B cell (primary cell): ENCODE measurements at places on chromosomes 11 and 22.

- no peak for DNase-seq
Observed at GRCh38 chr11:132196928-132197327, 826.5 kb downstream of the NTM start.

DNA sequence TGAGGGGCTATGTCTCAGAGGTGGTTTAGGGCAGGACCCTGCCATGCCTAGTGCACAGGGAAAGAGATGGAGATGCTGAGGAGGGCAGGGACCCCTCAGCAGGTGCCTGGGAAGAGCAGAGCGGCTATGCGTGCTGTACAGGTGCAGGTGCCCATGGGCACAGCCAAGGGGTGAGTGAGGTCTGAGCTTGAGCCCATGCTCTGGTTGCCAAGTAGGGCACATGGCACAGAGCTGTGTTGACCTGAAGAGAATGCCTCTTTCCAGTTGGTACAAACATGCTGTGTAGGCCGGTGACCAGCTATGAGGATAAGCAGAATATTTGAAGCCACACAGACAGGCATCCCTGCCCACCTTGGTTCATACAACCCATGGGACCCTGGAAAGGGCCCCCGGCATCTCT is 65.8 kb upstream of the NECTIN1 start:
- no peak for DNase-seq

DNA sequence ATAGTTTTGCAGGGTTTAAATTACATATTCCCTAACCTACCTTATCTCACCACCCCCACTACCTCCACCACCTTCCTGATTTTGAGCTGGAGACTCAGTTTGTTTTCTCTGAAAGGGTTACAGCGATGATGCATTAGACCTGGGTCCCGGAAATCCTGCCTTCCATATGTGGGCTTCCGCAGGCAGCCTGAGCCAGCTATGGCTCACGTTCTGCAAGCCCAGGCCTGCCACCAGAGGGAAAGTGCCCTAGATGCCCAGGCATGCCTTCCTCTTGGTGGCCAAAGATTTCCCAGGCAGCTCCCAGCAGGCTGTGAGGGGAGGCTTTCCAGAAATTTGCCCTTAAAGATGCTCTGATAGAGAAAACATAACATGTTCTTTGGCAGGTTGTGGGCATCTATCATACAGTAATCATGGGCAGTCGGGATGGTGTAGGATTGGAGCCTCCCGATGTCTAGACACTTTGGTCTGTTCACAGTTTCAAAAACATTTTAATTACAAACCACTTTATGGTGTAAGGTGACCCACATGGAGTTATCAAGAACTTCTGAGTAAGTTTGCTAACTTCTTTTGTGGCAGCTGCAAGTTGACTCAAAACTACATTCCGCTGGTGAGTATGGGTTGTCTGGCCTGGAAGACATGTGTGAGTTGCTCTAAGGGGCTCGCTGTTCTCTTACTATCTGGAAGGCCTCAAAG is 79.3 kb downstream of the MICAL2 start:
- DNase-seq = no peak

GRCh38 chr11:116955949-116956348 is 118.5 kb upstream of the APOA1 start:
- DNase-seq = no peak
